ENCODE measurements at places on chromosomes 5 and 9.

- DNase-seq, result no peak
These were observed 29.4 kb downstream of the ABITRAM start for GRCh38 chr9:108963459-108964143.

DNA sequence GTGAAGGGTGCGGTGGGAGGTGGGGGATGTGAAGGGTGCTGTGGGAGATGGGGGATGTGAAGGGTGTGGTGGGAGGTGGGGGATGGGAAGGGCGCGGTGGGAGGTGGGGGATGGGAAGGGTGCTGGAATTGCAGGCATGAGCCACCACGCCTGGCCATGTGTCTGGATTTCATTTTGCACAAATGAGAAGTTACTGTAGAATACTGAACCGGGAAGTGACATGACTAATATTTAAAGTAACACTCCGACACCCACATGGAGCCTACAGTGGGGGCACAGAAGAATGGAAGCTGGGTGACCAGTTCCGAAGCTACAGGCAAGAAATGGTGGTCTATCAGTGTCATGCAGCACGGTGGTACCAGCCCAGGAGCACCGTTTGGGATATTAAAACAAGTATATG lies 69.9 kb upstream of the SPTLC1 start:
- DNase-seq, result no peak

DNA sequence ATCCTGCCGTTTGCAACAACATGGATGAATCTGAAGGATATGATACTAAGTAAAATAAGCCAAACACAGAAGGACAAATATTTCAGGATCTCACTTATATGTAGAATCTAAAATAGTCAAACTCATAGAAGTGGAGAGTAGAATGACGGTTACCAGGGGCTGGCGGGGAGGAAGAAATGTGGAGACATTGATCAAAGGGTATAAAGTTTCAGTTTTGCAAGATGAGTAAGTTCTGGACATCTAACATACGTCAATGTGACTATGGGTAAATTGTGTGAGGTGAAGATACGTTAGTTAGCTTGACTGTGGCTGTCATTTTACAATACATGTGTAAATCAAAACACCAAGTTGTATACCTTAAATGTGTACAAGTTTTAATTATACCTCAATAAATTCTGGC lies 200.3 kb downstream of the SNX18 start:
- no peak for DNase-seq

GRCh38 chr5:106097340-106097739 lies 1573.4 kb downstream of the EFNA5 start:
- DNase-seq, result no peak

DNA sequence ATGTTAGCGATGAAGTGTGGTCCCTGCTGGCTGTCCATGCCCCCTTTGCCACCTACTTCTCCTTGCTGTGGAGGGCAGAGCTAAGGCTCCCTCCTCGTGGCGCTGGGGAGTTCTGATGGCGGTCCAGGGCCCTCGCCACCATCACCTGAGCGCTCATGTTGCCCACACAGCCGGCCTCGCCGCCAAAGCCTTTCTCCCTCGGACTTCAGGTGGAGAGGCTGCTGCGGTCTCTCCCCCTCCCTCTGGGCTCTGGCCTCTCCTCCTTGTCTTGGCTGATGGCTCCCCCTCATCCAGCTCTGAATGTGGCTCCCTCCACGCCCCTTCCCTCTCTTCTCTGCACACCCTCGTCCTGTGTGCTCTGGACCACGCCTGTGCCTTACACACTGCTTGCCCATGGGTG lies 14.5 kb upstream of the LPCAT1 start:
- DNase-seq, result no peak

DNA sequence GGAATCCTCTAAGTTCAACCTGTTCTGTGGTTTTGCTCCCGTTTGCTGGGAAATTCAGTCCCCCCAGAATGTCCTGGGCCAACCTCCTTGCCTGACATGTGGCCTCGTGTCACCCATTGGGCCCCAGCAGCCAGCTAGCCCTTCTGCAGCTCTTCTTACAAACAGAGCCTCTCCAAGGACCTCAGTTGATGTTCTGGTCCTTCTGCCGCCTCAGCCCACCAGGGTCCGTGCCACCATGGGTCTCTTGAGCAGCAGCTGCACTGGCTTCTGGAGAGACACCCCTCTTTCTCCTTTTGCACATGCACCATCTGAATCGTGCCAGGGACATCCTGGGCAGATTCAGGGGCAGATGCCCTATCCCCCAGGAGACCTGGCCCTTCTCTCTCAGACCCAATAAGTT lies 85.0 kb downstream of the LMX1B start:
- DNase-seq, result no peak

DNA sequence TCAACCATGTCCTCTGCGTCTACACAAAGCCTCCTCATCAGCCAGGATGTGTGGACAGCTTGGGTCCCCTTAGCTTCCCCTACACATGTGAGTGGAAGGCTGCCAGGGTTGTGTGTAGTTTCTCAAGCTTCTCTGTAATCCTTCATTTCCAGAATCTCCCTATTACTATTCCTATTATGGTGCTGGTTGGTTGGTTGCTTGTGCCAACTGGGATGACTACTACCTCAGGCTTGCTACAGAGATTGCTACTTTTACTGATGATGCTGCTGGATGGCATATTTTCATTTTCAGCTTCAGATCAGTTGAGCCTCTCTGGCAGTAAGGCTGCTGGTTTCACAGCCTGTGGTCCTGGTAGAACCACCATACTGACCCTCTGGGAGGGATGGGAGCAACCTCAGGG lies 39.9 kb downstream of the ATG10 start:
- DNase-seq, result no peak

DNA sequence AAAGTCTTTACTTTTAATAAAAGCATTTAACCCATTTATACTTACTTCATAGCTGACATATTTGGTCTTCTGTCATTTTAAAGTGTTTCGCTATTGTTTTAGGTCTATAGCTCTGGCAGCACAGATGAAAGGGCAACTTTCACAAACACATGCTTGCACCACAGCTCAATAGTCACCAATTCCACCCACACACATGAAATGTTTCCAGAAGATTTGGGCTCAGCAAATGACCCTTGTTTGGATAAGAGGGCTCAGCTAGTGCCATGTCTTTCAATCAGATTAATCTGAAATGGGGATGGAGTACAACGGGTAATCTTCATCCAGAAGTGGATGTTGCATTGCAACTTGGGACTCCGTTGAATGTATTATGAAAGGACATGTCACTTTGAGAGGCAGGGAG lies 176.0 kb downstream of the FGF18 start:
- no peak for DNase-seq

DNA sequence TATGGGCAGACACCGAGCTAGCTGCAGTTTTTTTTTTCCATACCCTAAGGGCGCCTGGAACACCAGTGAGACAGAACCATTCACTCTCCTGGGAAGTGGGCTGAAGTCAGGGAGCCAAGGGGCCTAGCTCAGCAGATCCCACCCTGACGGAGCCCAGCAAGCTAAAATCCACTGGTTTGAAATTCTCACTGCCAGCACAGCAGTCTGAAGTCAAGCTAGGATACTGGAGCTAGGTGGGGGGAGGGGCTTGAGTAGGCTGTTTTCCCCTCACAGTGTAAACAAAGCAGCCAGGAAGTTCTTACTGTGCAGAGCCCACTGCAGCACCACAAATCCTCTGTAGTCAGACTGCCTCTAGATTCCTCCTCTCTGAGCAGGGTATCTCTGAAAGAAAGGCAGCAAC lies 151.7 kb upstream of the HCN1 start:
- DNase-seq, result no peak

- no peak for DNase-seq
These were observed 39.3 kb upstream of the CHD1 start for GRCh38 chr5:98968056-98968564.

DNA sequence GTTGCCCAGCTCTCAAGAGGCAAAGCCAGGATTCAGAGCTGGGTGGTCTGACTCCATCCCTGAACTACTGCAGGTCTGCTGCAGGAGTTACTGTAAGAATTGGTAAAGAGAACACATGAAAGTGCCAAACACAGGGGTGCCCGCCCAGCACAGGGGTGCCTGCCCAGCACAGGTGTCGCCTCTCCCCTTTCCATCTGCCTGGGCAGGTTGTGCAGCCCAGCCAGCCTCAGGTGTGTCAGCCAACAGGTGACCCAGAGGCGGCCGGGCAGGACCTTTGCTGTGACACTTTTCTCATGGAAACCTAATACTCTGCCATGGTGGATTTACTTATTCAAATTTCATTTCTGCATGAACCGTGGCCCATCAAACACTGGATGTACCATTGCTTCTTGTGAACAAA lies 289.7 kb upstream of the IRX4 start:
- DNase-seq, result no peak

GRCh38 chr5:126681970-126682369 lies 81.2 kb downstream of the PHAX start:
- no peak for DNase-seq

- DNase-seq, result no peak
These were observed 87.7 kb downstream of the AUH start for GRCh38 chr9:91273853-91274552.

- DNase-seq, result no peak
These were observed 510.9 kb downstream of the ZNF608 start for GRCh38 chr5:124235576-124235975.

GRCh38 chr9:20865347-20865746 lies 166.1 kb downstream of the HACD4 start:
- DNase-seq, result no peak

DNA sequence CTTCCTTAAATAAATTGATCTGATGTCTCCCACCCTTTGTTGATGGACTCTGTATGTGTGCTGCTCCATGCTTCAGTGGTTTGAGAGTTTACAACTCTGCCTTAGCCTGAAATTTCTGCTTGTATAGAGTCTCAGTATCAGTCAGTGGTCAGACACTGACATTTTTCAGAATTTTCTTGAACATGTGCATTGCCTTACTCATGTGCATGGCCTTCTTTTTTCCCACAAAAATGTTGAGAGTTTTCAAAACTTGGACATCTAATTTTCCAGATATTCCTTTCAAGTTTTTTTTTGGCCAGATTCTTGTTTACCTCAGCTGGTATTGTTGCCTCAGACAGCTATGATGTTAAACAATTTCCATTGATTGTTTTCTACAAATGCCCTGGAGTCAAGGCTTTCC lies 427.1 kb upstream of the CHD1 start:
- no peak for DNase-seq

DNA sequence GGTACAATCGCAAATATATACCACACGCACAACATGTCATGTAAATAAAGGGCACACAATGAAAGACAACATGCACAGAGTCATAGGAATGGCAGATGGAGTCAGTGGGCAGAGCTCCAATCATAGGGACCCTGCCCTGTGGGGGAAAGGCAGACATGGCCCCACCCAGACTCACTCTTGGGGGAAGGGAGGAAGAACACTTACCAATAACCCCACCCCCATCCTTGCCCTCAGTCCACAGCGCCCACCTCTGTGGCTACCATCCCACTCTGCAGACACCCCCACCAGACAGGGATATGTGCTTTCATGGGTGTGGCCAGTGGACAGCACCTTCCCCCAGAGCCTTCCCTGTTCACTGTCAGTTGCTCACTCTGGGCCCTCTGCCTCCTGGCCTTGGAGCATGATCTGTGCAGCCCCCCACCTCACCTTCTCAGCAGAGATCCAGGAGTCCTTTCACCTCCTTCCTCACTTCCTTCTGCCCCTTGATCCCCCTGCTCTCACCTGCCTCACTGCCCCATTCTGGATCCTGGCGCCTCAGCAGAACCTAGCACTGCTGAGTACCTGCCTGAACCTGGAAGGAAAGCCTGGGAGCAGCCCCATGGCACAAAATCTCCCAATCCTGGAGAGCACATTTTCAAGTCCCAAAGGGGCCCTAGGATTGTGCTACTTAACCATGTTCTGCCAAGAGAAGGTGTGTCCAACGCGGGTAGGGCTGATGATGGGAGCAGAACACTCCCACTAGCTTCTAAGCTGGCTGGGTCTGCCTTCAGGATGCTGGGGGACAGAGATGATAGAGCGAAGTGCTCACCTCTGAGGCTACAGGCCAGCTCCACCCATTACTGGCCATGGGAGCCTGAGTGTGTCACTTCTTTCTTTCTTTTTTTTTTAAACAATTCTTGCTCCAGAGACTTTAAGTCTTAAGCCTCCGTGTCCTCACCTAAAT lies 1.5 kb upstream of the PHF19 start:
- DNase-seq, result no peak

- no peak for DNase-seq
These were observed 86.3 kb downstream of the S1PR3 start for GRCh38 chr9:89077519-89077918.

- DNase-seq, result no peak
These were observed 339.5 kb upstream of the RFX3 start for GRCh38 chr9:3865141-3865772.

DNA sequence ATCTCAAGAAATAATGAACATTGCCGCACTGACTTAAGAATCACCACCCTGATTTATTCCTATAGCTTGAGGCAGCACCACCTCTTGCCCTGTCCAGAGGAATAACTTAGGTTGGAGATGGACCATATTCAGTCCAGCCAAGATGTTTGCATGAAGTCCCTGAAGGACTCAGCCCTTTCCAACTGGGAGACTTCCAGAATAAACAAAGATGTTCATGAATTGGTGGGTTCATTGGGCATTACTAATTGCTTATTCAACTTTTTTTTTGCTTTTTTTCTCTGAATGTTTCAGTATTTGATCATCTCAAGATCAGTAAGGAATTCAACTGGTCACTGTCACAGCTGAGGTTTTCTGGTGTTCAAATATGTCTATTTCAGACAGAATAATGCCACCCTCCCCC lies 470.6 kb downstream of the CCDC171 start:
- DNase-seq, result no peak

DNA sequence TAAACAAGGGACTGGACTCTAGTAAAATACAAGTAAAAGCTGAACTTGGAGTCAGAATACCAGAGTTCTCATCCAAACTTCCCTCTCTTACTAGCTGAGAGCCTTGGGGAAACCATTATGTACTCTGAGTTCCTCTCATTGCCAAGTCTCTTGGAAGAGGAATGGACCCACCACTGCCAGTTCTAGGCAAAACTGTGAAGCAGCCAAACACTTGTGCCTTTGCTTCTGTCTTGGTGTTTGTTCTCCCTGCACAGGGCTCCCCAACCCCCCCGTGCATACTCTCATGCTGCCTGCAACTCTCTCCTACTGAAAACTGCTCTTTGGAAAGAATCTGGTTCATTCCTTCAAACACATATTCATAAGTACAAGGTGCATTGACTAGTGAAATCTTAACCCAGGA lies 102.6 kb downstream of the PDZD2 start:
- DNase-seq, result no peak

Data from stimulated activated CD4-positive, alpha-beta T cell treated with anti-CD3 and anti-CD28 coated beads, Interleukin-2, amount 100 ng/mL, for 24 hours (primary cell).